ENCODE measurements at places on chromosomes 2 and 18.

DNA sequence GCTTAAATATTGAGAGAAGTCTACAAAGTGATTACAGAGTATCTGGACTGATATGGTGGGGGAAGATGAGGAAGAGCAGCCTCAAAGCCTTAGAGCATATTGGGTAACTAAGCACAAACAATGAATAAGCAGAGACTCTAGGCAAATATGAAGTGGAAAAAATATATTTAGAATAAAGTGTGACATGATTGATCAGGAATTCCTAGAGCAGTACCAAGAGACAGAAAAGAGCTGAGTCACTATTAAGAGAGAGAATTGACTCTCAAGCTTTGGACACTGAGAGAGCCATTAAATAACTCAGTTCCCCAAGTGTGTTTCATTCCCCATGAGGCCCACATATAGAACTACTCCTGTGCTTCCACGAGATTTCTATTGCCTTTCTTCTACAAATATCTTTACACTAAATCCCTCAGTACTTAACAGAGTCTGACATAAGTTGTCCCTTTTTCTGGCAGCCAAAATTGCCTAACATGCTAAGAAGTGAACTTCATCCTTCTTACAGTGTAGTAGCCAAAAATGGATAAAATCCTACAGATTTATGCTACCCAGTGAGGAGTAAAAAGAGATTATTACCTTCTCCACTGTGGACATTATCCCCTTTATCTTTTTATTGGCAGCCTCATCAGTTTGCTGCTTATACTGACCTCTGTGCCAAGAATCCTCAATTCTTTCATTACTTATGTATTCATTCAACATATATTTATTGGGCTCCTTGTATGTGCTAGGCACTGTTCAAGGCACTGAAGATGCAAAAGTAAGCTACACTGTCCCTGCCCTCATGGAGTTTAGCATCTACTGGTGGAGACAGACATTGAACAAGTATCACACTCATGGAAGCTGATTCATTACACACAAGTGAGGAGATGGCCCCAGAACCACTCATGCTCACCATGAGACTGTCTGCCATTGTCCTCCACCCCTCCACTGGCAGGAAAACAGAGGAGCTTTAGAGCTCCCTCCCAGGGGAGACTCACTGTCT is 45.4 kb downstream of the SLC40A1 start:
- DNase-seq: no peak

DNA sequence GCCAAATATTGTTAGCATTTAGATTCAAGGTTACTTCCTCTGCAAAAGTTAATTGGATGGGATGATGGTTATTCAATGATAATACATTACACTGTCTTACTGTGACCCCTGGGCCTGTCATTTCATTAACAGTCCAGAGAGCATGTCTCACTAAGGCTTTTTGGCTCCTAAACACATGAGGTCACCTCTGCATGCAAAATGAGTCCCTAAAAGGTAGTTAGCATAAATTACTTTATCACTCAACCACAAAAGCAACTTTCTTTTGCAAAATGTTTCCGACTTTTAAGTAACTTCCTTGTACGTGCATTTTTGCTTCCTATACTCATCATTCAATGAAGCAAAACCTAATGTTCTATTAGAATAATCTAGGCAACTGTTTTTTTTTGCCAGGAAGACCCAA is 16.8 kb upstream of the AGFG1 start:
- no peak for DNase-seq

DNA sequence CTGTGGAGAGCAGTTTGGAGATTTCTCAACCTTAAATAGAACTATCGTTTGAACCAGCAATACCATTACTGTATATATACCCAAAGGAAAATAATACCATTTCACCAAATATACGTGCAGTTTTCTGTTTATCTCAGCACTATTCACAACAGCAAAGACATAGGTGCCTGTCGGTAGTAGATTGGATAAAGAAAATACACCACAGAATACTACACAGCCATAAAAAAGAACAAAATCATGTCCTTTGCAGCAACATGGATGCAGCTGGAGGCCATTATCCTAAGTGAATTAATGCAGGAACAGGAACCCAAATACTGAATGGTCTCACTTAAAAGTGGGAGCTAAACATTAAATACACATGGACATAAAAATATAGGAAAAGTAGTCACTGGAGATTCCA is 81.3 kb downstream of the SMCHD1 start:
- DNase-seq: no peak

- no peak for DNase-seq
Measured at GRCh38 chr2:120661551-120661950, 74.1 kb upstream of the GLI2 start.

DNA sequence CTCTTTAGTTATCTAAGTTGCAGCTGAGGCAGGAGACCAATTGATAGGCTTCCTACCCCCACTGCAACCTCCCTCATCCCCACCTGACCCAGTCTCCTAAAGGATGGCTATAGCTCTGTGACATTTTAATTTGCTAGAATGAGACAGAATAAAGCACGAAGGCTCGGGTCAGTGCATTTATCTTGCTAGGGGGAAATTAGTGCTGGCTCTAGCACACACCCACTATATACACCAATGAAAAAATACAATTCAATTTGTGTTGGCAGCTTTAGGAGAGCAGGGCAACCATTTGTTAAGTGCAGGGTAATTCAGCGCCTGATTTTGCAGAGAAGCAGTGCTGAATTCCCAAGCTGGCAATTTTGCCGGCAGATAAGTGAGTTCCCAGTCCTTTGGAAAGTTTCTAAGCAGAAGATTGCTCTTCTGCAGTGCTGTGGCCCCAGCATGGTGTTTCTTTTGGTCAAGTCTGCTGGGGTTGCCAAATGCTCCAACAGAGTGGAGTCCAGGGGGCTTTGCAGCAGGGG is 346.0 kb downstream of the ALK start:
- no peak for DNase-seq

- DNase-seq: no peak
Measured at GRCh38 chr2:108591163-108591562, 56.9 kb downstream of the LIMS1 start.

DNA sequence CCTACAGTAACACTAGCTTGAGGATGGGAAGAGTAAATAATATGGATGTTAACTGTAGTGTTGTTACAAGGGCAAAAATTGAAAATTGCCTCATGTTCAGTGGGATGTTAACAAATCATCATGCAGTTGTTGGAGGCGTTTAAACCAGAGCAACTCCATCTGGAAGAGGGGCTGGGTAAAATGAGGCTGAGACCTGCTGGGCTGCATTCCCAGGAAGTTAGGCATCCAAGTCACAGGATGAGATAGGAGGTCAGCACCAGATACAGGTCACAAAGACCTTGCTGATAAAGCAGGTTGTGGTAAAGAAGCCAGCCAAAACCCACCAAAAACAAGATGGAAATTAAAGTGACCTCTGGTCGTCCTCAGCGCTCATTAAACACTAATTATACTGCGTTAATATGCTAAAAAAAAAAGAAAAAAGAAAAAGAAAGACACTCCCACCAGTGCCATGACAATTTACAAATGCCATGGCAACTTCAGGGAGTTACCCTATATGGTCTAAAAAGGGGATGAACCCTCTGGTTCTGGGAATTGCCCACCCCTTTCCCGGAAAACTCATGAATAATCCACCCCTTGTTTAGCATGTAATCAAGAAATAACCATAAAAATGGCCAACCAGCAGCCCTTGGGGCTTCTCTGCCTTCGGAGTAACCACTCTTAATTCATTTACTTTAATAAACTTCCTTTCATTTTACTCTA is 101.4 kb downstream of the MYO5B start:
- no peak for DNase-seq

GRCh38 chr2:70961648-70961994 is 16.8 kb upstream of the ANKRD53 start:
- DNase-seq: no peak

DNA sequence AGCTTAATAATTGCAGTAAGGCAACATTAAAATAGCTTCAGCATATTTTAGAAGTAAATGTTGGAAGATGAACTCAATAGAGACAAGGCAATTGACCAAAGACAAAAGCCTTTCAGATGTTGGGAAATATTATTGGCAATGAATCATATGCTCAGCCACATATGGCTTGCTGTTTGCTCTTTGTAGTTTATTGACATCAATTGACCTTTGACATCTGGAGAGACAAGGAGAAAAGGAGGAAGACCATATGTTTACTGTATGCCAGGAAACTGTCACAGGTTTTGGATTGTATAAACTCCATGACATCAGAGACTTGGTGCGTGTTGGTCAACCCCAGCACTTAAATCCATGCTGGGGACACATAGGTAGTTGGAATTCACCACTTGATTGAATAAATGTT is 60.6 kb upstream of the SLC16A14 start:
- no peak for DNase-seq

- no peak for DNase-seq
Measured at GRCh38 chr2:46239847-46240181, 57.4 kb upstream of the EPAS1 start.

Measured in cortex of kidney (tissue), 1 donor.